A549 (cell line): ENCODE measurements at places on chromosomes 3 and 15.

- DNase-seq = no peak
Observed at GRCh38 chr3:49611719-49612118, 57.4 kb downstream of the BSN start.

DNA sequence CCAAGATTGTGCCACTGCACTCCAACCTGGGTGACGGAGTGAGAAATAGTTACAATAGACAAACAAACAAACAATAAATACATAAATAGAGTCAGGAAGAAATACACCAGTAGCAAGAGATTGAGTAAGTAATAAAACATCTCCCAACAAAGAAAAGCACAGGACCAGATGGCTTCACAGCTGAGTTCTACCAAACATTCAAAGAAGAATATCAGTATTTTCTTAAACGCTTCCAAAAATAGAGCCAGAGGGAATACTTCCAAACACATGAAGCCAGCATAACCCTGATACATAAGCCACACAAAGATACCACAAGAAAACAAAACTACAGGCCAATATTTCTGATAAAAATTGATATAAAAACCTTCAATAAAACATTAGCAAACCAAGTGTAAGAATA lies 30.7 kb upstream of the IGSF10 start:
- DNase-seq = no peak

DNA sequence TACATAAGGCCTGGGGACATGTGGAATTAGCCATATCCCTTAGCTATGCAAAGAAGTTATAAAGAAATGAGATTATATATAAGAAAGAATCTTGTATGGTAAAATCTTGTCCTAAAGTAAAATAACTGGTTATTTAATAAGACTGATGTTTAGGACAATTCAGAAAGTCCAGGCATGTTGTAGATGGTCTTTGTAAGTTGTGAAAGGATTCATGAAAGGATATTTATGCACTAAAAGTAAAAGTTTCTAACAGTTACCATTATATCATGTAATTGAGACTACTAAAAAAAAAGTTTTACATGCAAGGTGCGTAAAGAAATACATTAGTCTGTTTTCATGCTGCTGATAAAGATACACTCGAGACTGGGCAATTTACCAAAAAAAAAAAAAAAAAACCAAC lies 146.3 kb downstream of the FMN1 start:
- peak; percentile 24 for DNase-seq

DNA sequence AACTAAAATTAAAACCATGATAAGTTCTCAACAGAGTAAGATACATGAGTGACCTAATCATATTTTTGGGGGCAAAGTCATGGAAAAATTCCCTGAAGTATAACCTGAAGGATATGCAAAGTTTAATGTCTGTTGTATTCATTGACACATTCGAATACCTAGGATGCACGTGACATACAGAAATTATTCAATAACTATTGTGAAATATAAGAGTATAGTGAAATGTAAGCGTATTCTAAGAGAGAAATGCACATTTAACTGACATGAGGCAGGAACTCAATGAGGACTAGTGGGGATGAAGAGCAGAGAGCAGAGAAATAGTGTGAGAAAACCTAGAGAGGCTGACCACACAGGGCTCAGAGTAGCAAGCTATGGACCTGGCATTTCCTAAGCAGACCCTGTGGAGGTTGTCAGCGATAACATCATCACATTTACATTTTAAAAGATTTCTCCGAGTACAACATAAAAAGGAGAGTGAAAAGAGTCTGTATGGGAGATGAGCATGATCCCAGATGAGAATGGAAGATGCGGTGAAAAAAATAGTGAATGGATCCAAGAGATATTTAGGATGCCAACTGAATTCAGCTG lies 588.8 kb downstream of the MAGI1 start:
- no peak for DNase-seq

DNA sequence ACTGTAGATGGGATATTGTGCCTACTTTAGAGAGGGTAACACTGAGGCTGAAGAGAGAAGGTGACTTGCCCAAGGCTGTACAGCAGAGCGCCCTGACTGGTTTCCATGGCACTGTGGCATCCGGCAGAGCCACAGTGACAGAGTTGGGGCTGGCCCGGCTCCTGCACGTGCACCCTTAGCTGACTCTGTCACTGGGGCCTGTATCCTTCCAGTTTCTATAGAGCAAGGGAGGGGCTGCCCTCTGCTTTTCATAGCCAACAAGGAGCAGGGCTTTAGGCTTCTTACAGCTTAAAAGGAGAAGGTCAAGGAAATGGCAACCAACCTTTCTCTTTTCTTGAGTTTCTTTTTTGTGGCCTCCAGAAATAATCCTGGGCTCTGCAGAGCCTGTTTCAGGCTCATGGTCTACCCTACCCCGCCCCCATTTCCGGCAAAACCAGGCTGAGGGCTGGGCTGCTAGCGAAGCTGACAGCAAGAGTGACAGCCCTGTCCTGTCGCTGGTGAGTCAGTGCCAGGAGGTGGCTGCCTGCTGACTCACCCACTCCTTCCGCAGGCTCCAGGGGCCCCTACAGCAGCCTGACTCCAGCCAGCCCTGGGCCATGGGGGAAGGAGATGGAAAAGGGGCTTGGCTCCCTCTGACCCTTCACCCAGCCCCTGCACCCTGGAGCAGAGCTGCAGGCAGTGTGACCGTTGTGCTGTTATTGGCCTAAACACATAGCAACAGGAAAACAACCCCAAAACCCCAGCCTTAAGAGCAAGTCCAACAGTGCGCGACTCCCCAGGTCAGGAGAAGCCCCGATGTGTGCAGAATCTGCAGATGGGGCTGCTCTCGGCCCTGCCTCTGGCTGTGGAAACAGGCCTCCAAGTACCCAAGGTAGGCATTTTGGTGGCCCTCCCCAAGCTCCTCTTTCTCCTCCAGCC lies 29.8 kb downstream of the SLC6A6 start:
- DNase-seq = peak; percentile 91

- no peak for DNase-seq
Observed at GRCh38 chr15:59439576-59439975, 1.6 kb downstream of the FAM81A start.
